ENCODE measurements at places on chromosomes 11 and 22. TPM values are rescaled to one million over a fixed set of nuclear protein-coding genes. Genes with fewer than 3 reads are reported as not detected.

Gene C11orf86
- not detected for total RNA-seq

Gene SCGB1A1
- total RNA-seq = not detected

Gene UBQLN3
- total RNA-seq = not detected

DNA sequence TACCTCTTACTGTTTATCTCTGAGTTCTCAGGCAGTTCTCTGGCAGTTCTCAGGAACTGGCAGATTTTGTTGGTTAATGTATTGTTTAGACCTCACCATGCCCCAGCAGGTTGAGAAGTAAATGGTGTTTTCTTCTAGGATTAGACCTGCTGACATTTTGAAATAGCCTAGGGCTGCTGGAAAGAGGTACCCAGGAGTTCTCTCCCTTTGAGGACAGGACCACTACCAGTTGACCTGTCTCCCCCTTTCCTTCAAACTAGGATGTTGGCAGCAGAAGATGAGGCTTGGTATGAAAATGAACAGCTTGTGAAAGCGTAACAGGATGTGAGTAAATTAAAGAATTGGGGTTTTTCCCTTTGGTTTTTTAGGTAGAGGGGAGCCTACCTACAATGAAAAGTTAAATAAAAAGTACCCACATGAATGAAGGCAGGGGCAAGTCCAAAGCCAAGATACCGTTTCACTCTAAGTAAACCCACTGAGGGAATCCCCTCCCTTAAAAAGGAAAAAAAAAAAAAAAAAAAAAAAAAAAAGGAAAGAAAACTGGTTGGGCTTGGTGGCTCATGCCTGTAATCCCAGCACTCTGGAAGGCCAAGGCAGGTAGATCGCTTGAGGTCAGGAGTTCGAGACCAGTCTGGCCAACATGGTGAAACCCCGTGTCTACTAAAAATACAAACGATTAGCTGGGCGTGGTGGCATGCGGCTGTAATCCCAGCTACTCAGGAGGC, 96.2 kb downstream of the PDHX start:
- no peak for DNase-seq

DNA sequence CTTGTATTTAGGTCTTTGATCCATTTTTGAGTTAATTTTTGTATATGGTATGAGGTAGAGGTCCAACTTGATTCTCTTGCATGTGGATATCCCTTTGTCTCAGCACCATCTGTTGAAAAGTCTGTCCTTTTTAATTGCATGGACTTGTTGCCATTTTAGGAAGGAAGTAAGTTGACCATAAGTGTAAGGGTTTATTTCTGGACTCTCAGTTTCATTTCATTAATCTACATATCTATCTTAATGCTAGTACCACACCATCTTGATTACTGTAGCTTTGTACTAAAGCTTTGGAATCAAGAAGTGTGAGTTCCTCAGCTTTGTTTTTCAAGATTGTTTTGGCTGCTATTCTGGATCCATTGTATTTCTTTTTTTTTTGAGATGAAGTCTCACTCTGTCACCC, 31.4 kb downstream of the CBL start:
- DNase-seq = no peak

GRCh38 chr11:2138068-2138430, 1.1 kb downstream of the IGF2 start:
- no peak for DNase-seq

GRCh38 chr11:2709429-2709828, 9.6 kb upstream of the KCNQ1OT1 start:
- DNase-seq = no peak

- no peak for DNase-seq
These were observed 877 bp downstream of the SLC25A17 start for GRCh38 chr22:40818192-40818746.
